A549 (cell line): ENCODE measurements at places on chromosomes 7 and 10.

DNA sequence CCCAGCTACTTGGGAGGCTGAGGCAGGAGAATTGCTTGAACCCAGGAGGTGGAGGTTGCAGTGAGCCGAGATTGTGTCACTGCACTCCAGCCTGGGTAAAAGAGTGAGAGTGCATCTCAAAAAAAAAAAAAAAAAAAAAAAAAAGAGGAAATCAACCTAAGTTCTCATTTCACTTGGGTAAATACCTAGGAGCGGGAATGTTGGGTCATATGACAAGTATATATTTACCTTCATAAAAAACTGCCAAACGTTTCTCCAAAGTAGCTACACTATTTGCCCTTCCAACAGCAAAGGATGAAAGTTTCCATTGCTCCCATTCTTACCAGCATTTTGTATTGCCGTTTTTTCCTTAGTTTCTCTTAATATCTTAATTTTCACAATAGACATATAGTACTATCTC lies 9.8 kb downstream of the P4HA1 start:
- DNase-seq = no peak

DNA sequence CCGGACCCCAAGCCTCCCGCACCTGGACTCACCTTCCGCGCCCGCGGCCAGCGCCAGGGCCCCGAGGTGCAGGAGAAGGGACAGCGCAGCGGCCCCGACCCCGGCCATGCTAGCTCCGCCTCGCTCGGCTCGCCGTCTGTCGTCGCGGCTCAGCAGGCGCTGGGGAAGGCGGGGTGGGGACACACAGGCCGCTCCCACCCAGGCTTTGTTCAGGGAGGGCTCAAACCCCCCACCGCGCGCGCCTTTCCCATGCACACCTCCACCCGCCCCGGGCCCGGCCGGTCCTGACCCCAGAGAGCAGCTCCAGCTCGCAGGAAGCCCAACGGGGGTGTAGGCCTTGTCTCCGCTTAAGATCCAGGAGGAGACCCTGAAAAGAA lies at the start of gene KCP:
Gene KCP (minus strand): TSS at position 141 of the 377 bp plus-strand sequence. CDS start 33 bp downstream, at position 108.
- no peak for DNase-seq

DNA sequence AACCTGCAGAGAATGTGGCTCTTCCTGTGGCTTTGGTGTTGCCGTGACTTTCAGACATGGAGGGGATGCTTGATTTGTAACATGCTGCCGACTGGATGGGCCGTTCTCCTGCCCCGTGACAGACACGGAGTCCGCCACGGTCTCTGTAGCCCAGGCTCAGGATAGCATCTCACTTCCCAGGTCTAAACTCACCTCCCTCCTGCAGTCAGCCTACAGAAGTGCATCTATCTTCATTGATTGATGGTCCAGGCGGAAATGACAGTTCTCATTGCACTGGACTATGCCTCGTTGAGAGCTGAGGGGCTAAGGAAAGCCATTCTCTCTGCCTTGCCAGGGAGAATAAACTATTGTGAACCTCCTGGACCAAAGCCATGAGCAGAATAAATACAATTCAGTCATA lies 77.5 kb downstream of the CHN2 start:
- no peak for DNase-seq

GRCh38 chr10:60480865-60481563 lies 91.3 kb upstream of the ANK3 start:
- DNase-seq = peak; percentile 18

GRCh38 chr7:111140091-111140865 lies 49.4 kb downstream of the LRRN3 start:
- DNase-seq = no peak
